ENCODE measurements at places on chromosomes 6 and 20.

DNA sequence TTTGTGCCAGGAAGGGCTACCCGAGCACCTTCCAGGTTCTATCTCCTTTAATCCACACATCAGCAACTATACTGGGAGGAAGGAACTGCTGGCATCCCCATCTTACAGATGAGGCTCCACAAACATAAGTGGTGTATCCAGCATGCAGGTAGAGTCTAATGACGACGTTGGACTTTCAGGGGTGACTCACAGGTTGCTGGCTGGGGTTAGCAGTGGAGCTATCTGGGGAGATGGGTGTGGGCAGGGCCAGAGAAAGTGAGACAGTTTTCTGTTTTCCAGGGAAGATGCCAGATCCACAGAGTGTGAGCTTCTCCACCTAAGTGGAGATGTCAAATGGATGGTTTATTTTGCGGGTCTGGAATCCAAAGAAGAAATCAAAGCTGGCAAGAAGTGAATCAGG, 31.8 kb downstream of the CDH22 start:
- no peak for DNase-seq

DNA sequence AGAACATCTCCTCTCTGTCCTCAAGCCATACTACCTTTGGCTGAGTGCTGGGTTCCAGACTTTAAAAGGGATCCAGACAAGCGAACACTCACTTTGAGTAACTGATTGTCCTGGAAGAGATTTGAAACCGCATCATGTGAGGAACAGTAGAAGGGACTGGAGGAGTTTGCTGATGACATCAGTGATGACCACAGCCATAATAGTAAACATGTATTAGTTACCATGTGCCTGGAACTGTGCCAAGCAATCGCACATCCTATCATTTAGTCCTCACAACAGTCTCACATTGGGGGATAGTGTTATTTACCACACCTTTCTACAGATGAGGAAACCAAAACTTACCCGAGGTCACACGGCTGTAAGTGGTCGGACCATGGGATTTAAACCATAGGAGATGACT, 39.8 kb downstream of the ARMC2 start:
- no peak for DNase-seq

DNA sequence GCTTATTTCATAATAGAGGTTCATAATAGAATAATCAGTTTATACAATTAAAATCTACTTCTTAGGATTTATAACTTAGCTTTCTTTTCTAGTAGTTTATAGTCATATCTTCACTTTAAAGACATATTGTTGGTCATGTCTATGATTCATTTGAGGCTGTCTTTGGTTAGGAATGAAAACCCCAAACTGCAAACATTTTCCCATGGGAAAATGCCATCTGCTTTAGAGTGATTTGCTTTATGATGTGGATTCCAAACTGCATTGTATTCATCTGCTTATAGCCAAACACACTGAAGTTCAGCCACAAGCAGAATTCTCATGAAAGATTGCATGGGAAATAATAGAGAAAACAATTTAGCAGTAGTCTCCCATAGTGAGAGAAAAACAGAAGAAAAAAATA, 128.0 kb downstream of the RFPL4B start:
- no peak for DNase-seq

GRCh38 chr6:149924933-149925252, 2.0 kb upstream of the RAET1G start:
- no peak for DNase-seq

DNA sequence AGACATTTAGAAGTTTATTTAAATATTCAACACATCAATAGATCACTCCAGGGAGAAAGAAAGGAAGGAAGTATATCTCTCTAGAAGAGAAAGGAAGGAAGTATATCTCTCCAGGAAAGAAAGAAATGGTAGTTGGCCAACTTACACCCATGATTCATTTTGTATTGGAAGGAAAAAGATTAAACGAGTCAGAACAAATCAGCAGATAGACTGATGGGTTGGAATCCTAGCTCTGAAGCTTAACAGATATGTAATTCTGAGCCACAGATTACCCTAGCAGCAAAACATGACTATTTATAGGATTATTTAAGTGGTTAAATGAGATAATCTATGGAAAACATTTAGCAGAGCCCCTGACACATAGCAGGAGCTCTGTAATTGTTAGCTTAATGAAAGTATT, 27.1 kb downstream of the COL12A1 start:
- DNase-seq = no peak

GRCh38 chr20:32610472-32611218, 25.5 kb upstream of the NOL4L start:
- DNase-seq = no peak

DNA sequence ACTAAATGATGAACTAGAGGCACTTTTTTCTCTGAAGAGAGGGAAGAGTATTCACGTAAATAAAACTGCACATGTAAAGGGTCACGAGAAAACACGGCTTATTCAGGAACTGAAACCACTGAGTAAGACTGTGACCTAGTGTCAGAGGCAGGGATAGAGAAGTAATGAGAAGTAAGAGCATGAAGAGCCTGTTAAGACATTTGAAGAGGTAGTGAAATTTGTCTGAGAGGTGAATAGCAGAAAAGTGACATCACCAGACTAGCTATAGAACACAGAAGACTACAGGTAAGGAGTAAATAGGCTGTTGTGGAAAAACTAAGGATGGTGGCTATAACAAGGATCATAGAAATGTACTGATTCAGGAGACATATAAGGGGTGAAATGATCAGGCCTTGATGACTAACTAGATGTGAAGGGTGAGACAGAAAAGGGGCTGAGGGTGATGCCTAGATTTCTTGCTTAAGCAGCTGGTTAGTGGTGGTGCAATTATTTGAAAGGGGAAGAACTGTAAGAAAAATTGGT, 76.8 kb downstream of the REV3L start:
- no peak for DNase-seq

- DNase-seq = no peak
These were observed 43.0 kb downstream of the PRDM1 start for GRCh38 chr6:106128981-106129781.

GRCh38 chr6:22036275-22036674, 260.6 kb downstream of the PRL start:
- DNase-seq = no peak

DNA sequence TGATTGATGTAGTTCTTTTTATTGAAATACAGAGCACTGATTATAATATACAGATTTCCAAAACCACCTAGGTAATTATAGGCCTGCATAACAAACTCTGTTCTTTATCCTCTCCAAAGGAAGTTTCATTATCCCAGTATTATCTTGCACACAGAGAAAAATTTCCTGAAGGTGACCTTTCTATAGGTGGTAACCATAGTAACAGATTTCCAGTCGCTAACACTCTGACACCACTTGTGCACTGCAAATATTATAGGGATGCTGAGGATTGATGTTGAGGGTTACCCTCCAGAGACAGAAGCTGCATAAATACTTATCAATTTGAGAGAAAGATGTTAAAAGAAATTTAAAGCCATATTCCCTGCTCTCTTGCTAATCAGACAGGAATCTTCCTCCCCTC, 274.5 kb upstream of the NRSN1 start:
- DNase-seq = no peak

DNA sequence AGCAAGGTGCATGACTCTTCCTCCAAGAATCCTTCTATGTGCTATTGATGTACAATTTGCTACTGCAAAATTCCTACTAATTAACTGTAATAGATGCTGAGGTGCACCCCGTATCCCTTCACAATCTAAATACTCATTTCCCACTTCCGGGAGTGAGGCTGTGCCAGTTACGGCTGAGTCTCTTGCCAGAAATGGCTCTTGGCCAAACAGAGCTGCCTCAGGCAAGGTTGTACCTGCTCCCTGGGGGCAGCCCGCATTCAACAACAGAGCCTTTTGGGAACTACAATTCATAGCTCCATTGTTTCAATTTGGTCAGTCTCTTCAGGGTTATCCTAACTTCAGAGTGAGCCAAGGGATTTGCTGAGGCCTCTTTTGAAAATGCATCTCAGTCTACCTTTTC, 789.8 kb upstream of the MAP3K7 start:
- no peak for DNase-seq

DNA sequence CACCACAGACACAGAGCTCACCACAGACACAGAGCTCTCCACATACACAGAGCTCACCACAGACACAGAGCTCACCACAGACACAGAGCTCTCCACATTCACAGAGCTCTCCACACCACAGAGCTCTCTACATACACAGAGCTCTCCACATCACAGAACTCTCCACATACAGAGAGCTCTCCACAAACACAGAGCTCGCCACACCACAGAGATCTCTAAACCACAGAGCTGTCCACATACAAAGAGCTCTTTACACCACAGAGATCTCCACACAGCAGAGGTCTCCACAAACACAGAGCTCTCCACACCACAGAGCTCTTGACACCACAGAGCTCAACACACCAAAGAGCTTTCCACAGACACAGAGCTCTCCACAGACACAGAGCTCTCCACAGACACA, 55.8 kb downstream of the ERMARD start:
- peak; percentile 43 for DNase-seq

DNA sequence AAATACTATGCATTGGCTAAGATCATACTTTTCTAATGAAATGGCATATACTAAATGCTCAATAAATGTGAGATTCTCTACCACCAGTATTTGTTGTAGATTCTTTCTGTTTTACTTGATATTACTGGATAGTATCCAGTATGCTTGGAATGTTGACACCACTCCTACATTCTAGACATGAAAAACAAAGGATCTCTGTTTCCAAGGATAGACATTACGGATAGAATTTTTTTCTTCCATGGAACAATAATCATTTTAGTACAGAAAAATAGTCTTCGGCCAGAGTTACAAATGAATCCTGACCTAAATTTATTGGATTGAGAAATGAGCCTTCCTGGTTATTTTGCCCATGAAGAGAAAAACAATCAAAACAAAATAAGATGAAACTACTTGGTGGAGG, 258.2 kb upstream of the NT5E start:
- DNase-seq = no peak

GRCh38 chr6:87630746-87631145, 40.8 kb downstream of the ORC3 start:
- no peak for DNase-seq

DNA sequence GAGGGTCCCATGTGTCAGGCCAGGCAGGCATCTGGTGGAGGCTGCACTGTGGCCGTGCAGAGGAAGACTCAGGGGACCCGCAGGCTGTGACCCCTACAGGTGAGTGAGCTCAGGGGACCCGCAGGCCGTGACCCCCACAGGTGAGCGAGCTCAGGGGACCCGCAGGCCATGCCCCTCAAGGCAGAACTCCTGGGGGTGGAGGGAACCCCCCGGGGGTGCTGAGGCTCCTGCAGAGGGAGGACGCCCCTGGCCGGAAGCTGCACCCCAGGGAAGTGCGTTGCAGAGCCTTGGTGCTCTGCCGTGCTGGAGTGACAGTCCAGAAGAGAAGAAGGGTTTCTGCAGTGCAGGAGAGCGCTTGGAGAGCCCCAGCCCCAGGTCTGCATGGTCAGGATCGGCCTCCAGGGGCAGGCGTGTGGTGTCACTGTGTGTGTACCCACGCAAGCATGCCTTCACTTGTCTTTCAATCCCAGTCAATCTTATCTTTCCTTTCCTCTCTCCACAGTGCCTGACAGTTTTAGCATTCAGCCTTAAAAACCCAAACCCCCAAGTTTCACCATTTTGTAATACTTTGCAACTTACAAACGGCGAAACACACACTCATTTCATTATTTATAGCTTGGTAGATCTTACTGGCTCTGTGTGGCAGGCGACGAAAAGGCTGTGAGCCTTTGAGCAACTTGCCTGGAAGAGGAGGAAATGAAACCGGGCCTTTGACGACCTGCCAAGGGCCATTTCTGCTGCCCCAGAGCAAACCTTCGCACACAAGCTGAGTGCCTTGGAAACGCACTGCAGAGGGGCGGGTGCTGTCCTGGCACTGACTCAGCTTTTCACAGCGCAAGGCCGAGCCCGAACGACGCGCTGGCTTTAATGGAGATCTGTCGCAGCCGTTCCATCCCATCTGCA, 101.4 kb upstream of the AGPAT4 start:
- DNase-seq = no peak

- no peak for DNase-seq
These were observed 133.0 kb upstream of the TRAF3IP2 start for GRCh38 chr6:111738631-111739030.

DNA sequence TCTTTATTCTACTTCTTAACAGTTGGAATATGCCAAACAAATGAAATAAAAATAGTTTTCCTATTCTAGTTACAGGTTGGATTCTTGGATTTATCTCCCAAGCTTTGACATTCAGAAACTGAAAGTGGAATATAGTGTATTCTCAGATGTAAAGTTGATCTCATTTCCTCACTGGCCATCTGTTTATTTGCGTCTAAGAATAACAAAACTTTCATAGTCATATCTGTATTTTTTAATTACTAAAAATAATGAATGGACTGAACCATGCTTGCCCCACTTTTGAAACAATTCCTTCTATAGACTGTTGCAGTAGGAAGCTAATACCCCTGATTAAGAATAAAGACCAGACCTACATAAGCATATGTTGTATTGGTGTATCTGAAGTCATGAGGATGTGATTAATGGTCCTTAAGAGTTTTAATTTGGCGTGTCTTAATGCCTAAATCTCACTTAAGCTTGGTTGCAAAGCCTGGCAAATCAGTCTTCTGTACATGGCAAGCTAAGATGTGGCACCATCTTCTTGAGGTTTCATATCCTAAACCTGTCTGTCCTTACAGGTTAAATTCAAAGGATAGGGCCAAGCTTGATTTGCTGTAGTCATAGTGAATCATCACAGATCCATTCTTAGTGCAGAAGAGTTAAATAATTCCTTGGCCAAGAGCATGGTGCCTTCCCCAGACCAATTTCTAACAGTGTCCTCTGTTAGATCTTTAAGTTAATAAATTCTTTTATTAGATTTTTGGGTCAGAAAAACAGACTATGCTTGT, 58.9 kb downstream of the FOXO3 start:
- DNase-seq = no peak

DNA sequence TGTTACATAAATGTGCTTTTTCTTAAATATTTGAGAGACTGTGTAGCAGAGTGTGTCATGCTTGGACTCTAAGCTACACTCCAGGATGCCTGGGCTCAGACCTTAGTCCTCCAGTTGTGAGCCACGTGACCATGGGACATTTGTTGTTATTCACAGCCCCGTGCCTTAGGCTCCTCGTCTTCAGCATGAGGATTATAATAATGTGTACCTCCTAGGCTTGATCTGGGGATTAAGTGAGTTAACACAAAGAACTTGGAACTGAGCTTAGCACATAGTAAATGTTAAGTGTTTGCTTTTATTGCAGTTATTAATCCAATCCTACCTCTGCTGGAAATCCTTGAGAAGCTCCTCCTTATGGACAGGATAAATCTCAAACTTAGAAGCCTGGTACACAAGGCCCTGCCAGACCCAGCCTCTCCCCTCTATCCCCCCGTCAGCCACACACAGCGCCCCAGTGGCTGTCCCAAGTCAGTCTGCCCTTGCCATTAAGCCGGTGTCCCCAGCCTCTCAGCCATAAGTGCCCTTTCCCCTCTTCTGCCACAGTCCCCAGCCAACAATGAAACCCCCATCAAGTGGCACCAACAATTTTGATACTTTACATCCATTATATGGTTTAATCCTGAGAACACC, 177.5 kb downstream of the TMEM242 start:
- no peak for DNase-seq

GRCh38 chr6:3789896-3790558, 38.5 kb upstream of the PXDC1 start:
- no peak for DNase-seq

All from naive thymus-derived CD4-positive, alpha-beta T cell (primary cell).